Motor neuron (in vitro differentiated cells): ENCODE measurements at places on chromosomes 4 and X. TPM values are rescaled to one million over a fixed set of nuclear protein-coding genes. Genes with fewer than 3 reads are reported as not detected.
A peak's percentile ranks its signal among the peaks of the same experiment; 100 is the strongest.

DNA sequence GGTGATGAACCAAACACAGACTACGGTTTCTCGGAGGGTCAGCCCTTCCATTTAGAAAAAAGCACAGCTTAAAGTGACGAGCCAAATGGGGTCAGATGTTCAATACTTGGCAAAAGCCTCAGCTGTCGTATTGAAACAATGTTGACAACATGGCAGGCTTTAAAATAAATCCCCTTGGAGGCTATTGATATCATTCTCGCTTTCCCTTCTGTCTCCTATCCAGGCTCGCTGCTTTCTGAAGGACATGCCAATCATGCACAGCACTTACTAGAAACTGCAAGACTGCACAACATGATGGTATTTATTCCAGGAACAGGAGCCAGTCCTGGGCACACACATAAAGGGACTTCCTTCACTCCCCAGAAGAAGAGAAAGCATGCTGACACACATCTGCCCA, 137.9 kb downstream of the SLC7A11 start:
- ATAC-seq = no peak

- no peak for ATAC-seq
Measured at GRCh38 chr4:156765277-156765676, 206.3 kb downstream of the PDGFC start.

GRCh38 chr4:157988641-157989040, 184.2 kb downstream of the GASK1B start:
- no peak for ATAC-seq

DNA sequence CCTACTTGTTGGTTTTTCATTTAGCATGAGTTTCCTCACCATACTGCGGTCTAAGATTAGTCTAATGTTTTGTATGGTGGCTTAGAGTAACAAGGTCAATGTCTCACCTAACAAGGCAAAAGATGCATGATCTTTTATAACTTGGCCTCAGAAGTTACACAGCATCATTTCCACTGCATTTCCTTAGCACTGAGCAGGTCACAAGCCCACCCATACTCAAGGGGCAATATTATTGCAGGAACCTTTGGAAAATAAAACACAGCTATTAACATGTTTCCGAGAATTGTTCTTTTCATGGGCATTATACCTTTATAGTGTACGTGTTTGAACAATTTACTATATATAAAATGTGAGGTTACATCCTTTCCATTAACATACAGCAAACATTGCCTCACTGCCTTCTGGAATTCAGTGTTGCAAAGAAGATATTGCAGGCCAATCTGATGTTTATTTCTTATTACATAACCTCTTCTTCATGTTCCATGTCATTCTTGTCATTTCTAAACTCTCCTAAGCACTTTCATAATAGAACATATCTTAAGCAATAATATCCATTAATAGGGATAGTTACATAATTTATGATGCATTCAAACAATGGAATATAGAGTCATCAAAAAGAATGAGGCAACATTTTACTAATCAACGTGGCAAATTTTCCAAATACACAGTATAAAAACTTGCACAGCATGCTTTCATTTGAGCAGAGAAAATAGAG, 153.8 kb downstream of the AREG start:
- no peak for ATAC-seq

DNA sequence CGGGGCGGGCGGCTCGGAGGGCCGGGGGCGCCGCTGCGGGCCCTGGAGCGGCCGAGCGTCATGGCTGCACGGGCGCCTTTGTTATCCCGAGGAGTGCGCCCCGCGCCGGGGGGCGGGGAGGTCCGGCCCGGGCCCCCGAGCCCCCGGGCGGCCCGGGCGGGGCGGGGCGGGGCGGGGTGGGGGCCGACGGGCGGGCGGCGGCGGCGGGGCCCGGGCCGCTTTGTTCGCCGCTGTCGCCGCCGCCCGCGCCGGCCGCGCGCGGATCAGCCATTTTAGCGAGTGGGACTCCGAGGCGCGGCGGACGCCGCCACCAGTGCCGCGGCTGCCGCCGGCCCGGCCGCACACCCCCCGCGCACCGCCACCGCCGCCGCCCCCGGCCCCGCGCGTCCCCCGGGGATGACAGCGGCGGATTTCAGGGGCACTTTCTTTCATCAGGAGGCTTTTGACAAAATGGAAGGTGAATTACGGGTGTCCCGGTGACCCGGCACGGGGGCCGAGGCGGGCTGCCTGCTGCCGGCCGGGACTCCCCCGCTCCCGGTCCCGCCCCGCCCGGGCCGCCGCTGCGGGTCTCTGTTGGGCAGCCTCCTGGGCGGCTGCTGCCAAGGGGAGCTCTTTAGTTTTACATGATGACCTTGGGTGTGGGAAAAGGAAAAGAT, 1.2 kb downstream of the HMGB3 start:
- peak; percentile 5 for ATAC-seq

DNA sequence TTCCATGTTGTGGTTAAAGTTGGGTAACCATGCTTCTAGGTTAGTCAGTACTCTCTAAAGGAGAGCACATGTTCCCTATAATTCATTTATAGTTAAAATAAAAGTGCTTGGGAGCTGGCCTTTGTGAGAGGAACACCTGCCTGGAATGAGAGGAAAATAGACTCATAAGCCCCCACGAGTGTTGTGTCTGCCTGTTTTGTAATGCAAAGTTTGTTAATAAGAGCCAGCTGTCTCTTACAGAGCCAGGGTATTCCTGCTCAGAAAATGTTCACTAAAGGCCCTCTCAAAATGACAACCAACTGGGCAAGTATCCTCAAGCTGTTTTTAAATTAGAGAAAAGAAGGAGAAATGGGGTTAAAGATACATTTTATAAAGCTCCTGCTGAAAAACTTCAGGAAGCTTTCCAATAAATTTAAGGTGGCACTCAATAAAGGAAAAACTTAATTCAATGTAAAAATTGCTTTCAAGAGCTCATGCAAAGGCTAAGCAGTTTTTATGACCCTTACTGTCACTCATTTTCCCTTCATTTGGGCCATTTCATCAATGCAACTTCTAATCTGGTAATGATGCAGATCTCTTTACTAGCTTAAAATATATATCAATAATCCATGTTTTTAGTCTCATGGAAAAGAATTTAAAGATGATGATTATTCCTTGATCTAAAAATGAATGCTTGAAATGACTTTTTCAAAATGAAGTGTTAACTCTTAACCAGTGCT, 793.6 kb downstream of the STPG2 start:
- ATAC-seq = peak; percentile 27

GRCh38 chr4:182018691-182019090, 224.5 kb upstream of the TENM3 start:
- no peak for ATAC-seq

- ATAC-seq = no peak
Measured at GRCh38 chr4:13530823-13531624, 13.3 kb downstream of the NKX3-2 start.

- peak; percentile 35 for ATAC-seq
Measured at GRCh38 chrX:130566028-130566683, 164.4 kb downstream of the RBMX2 start.

GRCh38 chr4:1404573-1405253, 1.5 kb downstream of the NKX1-1 start:
- ATAC-seq = no peak

GRCh38 chr4:117784266-117784665, 250.0 kb upstream of the NDST3 start:
- ATAC-seq = no peak

DNA sequence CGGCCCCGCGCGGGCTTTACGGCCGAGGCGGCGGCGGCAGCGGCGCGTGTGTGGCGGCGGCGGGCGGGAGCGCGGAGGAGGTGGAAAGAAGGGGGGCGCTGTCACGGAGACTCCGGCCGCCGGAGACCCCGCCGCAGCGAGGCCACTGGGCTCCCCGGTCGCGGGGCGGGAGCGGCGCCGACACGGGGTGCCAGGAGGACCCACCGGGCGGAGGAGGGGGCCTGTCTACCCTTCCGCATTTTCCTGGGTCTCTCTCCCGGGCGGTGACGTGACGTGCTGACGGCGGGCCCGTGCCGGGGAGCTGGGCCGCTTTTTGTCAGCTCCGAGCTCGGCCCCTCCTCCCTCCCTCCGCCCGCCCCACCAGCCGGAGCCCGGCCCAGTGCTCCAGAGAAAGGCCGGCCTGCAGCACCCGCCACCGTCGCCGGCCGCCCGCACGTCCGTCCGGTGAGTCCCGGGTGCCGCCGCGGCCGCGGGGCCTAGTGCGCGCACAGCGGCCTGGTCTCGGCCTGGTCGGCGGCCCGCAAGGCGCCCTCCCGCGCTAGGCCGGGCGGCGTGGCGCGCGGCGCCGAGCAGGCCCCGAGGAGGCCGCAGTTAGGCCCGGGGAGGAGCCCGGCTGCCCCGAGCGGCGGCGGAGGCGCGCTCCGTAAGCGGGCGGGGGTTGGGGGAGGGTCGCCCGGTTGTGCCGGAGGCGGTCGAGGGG, at the start of gene ZFX:
ZFX (plus strand) TSS at position 379 of the 700 bp plus-strand sequence. CDS start 23,014 bp downstream, outside the sequence.
- peak; percentile 54 for ATAC-seq

GRCh38 chr4:1563241-1563640, 120.9 kb downstream of the FAM53A start:
- ATAC-seq = no peak

DNA sequence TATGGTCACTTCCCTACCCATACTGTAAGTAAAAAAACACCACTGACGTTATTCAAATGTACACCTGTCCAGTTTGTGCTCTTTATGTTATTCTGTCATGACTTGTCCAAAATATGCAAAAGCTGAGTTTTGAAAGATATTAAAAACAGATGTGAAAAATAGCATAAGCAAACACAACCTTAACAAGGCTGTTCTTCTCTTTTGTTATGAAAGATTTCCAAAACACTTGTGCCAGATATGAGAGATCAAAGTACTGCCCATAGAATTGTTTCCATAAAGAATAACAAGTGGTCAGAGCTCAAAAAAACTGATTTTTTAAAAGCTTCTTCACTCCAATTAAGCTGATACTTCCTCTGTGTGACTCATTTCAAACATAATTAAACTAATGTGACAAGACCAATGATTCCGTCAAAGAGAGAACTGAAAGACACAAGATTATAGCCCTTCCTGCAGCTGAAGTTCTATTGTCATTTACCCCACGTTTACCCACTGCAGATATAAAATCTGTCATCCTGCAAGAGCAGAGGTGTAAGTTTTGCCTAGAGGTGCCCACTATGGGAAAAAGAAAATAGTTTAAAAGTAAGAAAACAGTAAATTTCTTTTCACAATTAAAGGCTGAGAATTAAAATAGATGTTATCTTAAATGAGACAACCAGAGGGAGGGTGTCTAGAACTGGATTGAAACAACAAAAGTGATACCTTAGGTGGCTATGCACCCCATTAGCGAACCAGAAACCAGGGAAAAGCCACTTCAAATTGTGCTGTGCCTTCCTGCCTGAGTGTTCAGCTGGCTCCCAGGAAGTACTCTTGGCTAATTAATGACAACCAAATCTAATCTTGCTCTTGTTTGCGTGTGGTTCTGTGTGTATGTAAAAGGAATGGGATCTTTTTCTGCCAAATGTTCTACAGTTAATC, 30.1 kb downstream of the RASSF6 start:
- no peak for ATAC-seq

- ATAC-seq = no peak
Measured at GRCh38 chr4:5749568-5749967, 38.6 kb downstream of the EVC start.

DNA sequence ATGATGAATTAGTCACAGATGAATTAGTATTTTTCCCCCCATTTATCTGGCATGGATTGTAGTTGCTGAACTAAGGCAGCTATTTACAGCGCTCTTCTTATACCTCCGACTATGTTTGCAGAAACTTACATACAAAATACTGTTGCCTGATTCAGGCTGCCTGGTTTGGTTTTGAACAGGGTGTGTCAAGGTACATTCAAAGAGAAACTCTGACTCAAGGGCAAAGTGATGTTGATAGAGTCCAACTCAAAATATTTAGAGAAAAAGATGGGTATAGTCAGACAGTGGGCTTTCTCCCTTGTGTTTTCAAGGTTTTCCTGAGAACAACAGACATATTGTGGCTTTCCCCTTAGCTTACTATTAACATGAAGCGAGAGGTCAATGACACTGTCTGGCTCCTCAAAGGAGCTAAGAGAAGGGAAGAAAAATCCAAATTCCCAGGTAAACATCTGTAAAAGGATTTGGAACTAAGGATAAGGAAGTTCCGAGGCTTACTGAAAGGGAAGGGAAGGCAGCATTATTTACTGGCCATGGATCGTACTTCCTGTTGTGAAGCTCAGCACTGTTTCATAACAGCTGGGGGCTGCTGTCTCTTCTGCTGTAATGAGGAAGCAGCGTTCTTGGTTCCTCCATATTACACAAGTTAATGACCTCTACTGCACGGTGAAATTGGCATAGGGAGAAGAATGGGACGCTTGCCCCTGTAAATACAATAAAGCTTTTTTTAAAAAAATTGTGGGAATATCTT, 30.9 kb downstream of the FAM9C start:
- no peak for ATAC-seq

DNA sequence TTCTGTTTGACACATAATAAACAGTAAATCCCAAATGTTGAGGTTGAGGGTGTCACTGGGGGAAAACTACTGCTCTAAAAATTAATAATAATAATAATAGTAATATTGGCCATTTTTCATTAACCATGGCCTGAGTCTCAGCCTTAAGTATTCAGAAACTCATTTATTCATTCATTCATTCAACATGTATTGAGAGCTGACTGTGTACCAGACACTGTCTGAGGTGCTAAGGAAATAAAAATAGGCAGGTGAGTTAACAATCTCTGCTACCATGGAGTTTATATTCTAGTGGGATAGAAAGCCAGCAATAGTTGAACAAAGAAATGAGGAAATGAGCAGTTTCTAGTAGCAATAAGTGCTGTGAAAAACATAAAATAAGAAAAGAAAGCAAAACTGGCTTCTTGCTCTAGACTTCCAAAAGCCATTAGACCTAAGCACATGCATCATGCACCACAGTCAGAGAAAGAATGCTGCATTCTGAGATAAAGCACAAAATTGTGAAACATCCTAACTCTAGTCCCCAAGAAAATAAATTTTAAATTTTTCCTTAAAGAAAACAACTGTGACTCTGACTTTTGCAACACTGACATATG, 278.7 kb downstream of the RCHY1 start:
- ATAC-seq = no peak

GRCh38 chr4:156966836-156967235, 4.8 kb downstream of the PDGFC start:
- ATAC-seq = no peak

DNA sequence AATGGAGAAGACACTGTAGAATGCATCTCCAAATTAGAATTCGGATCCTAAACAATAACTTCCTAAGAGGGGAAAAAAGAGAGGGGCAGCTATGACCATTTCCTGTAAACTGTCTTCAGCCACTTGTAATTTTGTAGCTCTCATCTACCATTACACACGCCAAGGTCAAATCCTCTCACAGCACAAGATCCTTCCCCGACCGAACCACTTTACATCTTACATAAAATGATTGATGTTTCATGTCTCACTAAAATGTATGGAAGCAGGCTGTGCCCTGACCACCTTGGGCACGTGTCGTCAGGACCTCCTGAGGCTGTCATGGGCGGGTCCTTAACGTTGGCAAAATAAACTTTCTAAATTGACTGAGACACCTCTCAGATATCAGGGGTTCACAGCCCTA, 24.1 kb upstream of the PBDC1 start:
- ATAC-seq = no peak

Gene CT45A9
- total RNA-seq = not detected in 2 replicates

Gene ACTRT1
- 10.4 and 11.0 TPM in 2 replicates for total RNA-seq

Gene ACOX3
- total RNA-seq = 14.9 and 21.0 TPM in 2 replicates

Gene SHOX
- 0.19 and 0.38 TPM in 2 replicates for total RNA-seq

Gene MID2
- total RNA-seq = 1.5 and 2.7 TPM in 2 replicates
